NCI-H1048 (cell line): ENCODE measurements at places on chromosomes 4 and X.

DNA sequence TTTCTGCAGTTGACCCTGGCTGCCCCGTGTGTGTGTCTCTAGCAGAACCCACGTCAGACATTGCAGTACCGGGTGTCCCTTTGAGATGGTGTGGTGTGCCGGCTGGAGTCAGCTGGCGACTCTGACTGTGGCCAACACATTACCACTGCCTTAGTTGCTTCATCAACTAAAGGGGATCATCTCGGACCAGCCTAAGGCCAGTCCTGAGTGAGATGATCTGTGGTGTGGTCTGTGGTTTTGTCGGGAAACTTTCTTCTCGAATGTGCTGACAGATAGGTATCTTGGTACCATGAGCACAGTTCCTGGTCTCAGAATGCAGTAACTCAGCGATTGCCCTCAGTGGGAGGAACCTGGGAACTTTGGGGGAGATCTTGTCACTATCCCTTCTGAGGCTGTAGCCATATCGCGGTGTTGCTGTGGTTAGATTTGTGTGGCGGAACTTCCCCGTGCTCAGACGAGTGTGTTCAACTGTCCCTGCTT is 15.8 kb downstream of the TBC1D14 start:
- DNase-seq = no peak

DNA sequence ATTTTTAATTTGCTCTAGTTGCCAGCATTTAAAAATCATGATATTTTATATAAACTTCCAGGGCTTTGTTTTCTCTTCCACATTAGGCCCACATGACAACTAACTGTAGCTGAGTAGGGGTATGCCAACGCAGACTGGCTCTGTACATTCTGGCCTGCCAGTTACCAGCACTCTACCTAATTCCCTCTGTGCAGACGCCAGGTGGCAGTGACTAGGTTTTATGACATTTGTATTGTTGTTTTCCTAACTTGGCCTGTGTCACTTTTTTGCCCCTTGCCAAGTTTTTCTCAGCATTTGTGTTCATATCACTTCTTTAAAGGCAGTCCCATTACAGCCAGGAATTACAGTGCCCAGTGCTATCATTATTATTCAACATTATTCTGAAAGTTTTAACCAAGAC is 347.5 kb downstream of the NKX6-1 start:
- DNase-seq = no peak

DNA sequence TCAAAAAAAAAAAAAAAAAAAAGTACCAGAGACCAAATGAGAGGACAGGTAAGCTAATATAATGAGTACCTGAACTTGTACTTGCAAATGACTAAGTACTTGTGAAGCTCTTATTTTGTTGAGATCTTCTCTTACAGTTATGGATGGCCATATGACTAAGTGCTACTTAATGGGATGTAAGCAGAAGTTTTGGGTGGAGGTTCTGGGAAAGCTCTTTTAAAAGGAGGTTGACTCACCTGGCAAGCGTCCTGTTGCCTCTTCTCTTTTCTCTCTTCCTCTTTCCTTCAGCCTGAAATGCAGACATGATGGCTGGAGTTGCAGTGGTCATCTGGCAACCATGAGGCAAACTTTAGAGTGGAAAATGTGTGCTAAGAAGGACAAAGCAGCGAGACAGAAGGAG is 36.9 kb upstream of the MED14 start:
- DNase-seq = no peak

GRCh38 chr4:185597532-185598188 is 62.4 kb upstream of the PDLIM3 start:
- peak; percentile 3 for DNase-seq

DNA sequence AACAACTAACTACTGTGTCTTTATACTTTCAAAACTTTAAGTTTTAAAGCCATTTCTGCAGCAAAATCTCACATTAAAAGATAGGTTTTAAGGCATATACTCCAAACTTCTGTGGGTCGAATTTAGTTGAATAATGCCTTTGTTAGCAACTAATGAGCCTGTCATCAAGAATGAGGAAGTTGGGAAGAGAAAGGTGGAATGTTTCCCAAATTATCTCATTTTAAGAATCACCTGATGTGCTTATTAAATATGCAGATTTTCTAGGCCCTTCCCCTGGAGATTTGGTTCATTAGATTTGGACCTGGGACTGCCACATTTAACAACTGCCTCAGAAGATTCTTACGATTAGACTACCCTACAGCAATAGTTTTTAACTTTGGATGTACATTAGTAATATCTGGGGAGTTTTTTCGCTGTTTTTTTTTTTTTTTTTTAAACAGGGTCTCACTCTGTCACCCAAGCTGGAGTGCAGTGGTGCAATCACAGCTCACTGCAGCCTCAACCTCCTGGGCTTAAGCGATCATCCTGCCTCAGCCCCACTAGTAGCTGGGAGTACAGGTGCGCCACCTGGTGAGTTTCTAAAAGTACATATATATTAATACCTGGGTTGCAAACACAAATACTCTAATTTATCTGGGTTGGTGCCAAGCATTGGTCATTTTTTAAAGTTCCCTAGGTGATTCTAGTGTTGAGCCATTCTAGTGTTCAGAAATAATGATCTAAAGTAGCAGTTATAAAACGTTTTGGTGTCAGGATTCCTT is 16.1 kb upstream of the TASL start:
- DNase-seq = no peak

DNA sequence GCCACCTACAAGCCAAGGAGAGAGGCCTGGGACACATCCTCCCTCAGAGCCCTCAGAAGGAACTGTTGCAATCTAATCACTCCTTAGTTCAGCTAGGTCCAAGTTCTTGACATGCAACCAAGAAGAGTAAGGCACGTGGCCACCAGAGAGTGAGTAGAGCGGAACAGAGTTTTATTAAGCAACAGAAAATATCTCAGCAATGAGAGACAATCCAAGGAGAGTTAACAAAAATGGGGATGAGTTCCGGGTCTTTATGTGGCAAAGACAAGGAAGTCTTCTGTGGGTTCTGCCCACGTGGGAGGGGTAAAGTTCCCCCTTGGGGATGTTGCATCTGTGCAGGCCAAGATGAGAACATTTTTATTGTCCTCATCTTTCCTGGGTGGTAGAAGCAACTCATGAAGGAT is 38.5 kb upstream of the PROM1 start:
- no peak for DNase-seq
